ENCODE measurements at places on chromosomes 3 and 15.

GRCh38 chr3:30311781-30312180, 294.6 kb upstream of the TGFBR2 start:
- DNase-seq = no peak

DNA sequence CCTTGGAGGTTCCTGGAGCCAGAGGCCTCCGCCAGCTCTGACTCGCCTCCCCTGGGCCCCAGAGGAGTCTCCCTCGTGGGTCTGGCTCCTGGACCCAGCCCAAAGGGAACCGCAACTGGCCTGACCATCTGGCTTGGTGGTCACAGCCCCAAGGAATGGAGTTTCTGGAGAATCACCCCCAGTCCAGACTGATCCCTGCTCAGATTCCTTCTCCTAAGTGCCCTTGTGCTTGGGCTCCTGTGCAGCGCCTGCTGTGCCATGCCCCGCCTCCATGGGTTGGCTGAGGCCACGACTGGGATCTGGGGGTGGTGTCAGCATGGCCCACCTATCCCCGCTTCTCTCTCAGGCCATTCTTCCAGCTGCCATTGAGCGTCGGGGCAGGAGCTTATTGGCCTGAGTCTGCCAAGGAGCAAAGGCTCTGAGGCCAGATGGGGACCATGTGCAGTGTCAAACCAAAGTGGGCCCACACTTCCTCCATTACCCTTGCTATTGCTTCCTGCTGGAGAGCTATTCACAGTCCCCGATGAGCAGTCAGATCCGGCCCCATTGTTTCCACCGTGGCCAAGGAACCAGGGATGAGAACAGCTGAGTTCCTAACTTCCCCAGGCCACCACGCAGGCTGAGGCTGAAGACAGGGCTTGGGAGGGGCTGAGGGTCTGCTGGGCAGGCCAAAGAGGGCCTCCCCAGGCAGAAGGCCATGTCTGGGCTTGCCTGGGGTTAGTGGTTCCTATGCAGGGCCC, 19.0 kb downstream of the CSPG4 start:
- no peak for DNase-seq

GRCh38 chr15:72237853-72238224, 6.8 kb upstream of the PKM start:
- DNase-seq = no peak

- DNase-seq = no peak
Measured at GRCh38 chr3:59866076-59866475, 816.3 kb upstream of the CFAP20DC start.

DNA sequence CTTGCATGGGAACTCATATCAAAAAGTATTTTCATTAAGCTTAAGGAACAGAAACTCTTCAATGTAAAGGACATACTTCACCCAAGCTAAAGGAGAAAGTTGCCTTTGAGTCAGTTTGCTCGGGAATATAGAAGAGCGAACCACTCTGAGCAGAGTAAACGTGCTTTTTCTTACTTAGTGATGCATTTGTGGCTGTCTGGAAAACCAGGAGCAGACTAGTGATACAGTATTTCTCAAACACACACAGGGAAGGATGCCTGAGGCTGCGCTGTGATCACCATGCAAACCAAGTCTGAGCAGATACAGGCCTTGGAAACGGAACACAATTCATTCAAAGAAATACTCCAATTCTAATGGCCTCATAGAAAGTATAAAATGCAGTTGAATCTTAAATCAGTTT, 121.0 kb upstream of the CDIN1 start:
- DNase-seq = no peak

- DNase-seq = no peak
Measured at GRCh38 chr3:150462108-150462507, 54.0 kb downstream of the TSC22D2 start.

DNA sequence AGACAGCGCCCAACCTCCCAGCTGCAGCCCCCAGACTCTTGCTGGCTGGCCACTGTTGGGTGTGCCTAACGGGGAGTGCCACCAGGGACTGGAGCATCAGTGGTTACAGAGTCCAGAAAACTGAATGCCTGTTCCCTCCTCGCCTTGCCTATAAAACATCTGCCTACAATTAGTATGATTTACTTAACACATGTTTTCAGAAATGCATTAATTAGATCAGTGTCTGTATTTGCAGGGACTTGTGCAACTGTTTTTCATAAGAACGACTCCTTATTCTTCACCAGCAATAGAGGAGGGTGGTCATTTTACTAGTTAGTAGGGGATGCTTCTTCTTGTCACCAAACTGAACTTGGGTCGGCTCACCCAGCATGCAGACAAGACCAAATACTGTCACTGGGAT, 248.7 kb downstream of the GABRG3 start:
- no peak for DNase-seq
